Stomach (tissue), 19 donors: ENCODE measurements at places on chromosomes 2 and 18. TPM values are rescaled to one million over a fixed set of nuclear protein-coding genes. Genes with fewer than 3 reads are reported as not detected.

SLC9A2 gene
- 2.4 TPM for polyA plus RNA-seq

ABHD1 gene
- polyA plus RNA-seq, result 0.75 TPM

KIF5C gene
- polyA plus RNA-seq, result 0.93 TPM

FAM237A gene
- not detected for polyA plus RNA-seq

SCLY gene
- polyA plus RNA-seq, result 9.9 TPM

GKN2 gene
- 744 TPM for polyA plus RNA-seq

STPG4 gene
- not detected for polyA plus RNA-seq

ARMC9 gene
- polyA plus RNA-seq, result 4.9 TPM

SERPINB10 gene
- polyA plus RNA-seq, result not detected

- DNase-seq, result no peak
These were observed 3.2 kb upstream of the DYTN start for GRCh38 chr2:206721256-206721920.

DNA sequence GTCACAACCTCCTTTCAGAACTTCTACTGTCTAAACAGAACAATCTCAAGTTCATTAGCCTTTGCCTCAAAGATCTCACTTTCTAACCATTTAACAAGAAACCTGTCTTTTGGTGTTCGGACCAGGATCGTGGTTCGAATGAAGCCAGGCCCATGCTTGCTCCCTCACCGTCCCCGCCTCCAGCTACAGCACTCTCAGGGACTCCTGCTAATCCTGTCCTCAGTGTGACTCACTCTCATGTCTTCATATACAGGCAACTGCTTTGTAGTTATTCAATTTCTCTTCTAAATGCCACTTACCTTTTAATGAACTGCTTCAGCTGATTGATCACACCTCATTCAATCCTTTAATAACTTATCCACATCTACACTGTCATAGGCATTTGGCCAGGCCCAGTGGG lies 15.8 kb downstream of the SERTAD2 start:
- DNase-seq, result no peak

GRCh38 chr2:240501531-240501991 lies 56.2 kb downstream of the ANKMY1 start:
- DNase-seq, result no peak

DNA sequence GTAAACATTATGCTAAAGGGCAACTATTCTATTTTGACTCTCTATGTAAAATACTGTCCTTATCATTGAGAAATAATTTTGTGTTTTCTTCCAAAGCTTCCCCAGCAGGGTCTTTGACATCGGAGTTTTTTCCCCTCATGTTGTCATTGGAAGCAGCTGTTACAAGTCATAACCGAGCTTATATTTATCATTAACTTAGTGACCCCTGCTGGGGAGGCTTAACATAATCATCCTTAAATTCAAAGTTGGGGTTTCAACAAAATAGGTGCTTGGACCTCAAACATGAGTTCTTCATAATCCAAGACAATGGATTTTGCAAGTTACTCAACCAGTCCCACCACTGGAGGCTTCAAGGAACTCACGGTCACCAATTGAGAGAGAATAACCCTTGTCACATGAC lies 330.9 kb downstream of the DCC start:
- no peak for DNase-seq

- DNase-seq, result peak; percentile 61
These were observed 117.1 kb downstream of the RNF144A start for GRCh38 chr2:7034303-7034702.

DNA sequence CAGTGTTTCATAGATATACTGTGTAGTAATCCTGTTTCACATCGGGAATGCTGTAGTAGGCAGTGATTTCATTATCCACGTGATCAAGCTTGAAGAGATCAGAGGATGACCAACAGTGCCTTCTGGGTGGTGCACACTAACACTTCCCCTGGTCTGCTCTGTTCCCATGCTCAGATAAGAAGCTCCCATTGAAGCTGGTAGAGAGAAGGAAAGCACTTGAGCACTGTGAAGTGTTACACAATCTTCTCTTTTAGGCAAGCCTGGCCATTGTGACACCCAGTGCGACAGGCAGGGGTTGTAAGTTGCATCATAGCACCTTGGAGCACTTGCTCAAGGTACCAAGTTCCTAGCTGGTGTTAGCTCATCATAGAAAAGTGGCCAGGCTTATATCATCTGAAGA lies 30.6 kb upstream of the GPD2 start:
- DNase-seq, result peak; percentile 25

DNA sequence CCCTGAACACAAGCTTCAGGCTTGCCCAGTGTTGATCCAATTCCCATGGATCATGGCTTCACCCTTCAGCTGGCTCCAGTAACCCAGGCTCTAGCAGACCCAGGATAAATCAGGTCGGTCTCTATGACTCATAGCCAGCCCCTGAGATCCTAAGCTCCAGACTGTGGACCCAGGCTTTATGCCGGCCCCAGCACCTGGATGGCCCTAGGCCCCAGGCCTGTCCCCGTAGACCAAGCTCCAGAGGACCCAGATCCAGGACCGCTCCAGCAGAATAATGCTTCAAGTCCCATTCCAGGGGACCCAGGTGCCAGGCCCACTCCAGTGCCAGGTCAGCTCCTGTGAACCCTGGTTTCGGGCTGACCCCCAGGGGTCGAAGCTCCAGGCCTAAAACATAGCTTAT lies 1589.9 kb upstream of the DDX18 start:
- DNase-seq, result no peak

GRCh38 chr2:181621779-181622490 lies 35.0 kb downstream of the CERKL start:
- DNase-seq, result no peak

DNA sequence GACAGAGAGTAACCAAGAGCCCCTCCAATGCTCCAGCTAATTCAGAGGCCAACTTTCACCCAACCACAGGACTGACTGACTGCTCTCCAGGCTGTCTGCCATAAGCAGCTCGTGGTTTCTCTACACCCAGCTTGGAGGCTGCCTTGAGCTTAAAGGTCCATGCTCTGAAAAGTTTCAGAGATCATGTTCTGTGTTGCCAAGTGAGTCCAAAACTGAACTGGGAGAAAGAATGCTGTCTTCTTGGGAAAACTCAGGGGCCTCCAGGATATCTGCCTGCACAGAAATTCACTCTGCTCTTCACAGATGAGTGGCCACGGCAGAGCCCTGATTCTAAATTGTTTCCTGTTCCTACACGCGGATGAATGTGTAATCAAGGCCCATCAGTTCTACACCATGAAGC lies 51.1 kb downstream of the LPIN2 start:
- no peak for DNase-seq

DNA sequence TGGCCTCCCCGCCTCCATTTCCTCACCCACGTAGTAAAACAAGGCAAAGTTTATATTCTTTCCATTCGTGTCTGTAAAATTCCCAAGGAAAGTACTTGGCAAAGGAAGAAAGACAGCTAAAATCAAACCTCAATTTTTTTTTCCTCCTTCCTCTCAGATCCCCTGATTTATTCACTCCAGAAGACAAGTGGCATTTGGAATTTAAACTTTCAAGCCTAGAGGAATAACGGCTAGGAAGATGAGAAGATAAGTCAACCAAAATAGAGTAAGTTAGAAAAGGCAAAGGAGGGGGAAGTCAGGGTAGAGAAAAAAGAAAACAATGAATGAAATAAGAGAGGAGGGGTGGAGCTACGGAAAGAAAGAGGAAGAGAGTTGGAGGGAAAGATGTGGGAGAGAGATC lies 198.9 kb upstream of the PIK3C3 start:
- DNase-seq, result no peak

DNA sequence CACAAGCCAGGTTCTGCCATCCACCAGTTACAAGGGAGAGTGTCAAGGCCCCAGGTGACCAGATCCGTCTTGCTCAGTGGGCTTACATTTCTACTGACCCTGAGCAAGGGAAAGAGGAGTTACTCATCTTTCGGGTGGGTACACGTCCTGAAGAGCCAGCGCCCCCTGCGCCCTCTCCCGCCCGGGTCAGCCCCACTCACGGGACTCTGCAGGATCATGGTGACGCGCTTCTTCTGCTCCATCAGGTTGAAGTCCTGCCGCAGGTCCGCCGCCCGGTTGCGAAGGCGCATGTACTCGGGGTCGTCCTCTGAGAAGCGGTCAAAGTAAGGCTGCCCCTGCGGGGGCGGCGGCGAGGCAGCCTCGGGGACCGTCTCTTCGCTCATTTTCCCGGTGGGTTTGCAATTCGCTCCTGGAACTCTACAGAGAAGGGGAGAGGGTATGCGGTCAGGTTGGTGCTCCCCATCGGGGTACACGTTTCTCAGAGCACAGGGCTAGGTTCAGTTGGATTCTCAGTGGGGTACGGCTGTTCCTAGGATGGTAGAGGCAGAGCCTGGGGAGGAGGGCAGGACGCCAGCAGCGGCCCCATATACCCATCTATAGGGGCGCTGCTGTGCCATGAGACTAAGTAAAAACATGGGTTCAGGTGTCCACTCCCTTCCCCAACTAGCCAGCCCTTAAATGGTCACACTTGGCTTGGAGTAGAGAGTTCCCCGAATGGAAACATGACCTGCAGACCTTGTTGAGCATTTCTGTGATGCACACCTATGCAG lies 61.8 kb downstream of the ADD2 start:
- no peak for DNase-seq

DNA sequence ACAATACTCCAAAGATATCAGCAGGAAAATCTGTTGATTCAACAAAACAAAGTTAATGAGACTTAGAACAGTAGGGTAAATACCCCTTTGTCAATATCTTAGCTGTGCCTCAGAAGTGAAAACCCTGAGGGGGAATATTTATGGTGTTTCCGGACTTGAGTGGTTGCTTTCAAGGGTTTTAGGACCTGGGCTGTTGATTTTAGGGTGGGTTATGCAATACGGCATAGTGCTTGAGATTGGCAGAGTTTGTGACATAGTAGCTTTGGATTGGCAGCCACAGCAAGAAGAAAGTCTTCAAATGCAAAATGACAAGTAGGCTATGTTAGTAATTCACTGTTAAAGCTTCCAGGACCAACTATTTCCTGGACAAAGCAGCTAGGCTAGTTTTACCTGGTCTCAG lies 826.3 kb upstream of the CDH2 start:
- DNase-seq, result no peak

- no peak for DNase-seq
These were observed 70.6 kb downstream of the SH3YL1 start for GRCh38 chr2:193141-193671.

DNA sequence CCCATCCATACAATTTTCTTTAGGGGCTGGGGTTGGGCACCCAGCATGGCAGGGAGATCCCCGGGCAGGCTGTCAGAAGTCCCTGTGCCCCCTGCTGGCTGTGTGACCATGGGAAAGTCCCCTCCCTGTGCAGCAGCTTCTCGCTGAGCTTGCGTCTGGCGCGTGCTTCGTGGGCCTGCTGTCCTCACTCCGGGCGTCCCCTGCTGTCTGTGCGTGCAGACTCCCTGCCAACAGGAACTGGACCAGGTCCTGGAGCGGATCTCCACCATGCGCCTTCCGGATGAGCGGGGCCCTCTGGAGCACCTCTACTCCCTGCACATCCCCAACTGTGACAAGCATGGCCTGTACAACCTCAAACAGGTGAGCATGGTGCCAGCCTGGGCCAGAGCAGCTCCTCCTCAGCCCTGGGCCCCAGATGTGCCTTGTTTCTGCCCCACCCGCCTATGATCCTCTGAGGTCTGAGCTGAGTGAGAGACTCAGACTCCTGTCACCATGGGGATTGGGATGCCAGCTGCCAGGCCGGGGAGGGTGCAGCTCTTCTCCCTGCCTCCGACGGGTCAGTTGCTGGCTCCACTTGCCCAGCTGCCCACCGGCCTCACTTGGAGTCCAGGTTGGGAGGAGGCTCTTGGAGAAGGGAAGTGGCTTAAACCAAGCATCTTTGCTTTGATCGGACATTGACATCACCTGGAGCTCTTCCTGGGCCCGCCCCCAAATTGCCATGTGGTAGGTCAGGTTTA lies 28.6 kb downstream of the IGFBP2 start:
- peak; percentile 61 for DNase-seq

- no peak for DNase-seq
These were observed 7.2 kb upstream of the ANKRD29 start for GRCh38 chr18:23669804-23670405.

- DNase-seq, result no peak
These were observed 314.8 kb downstream of the MBD2 start for GRCh38 chr18:53909668-53910067.

DNA sequence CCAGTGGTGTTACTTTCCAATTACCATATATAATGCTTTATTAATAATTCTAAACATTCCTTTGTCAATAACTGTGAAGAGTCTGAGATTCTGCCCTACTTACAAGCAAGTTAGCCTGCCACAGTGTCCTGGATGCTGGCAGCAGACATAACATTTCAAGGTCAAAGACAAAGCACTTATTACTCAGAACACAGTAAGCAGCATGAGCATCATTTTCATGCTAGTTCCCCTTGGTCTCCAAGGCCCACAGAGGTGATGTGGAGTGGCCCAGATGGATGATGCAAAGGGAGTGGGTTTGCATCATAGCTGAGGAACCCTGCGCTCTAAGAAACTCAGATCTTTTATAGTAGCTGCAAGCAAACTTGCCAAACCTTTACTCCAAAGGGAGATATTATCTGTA lies 349.7 kb downstream of the ZEB2 start:
- DNase-seq, result no peak

DNA sequence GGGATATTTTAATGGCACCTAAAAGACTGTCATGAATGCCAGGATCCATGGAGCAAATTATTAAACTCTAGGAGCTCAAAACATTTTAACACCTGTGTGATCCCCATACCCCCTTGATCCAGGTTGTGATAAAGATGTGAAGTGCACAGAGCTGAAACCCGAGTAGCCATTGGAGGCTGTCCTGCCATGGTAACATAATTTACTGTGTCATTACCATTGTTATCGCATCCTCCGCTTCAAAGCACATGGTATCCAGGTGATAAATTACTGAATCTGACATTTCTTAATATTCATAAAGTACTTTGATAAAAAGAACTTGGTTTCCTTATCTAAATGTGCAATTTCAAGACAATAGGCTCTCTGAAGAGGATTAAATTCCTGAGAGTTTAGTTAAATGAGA lies 109.3 kb downstream of the CHST9 start:
- DNase-seq, result no peak

- peak; percentile 74 for DNase-seq
These were observed 3.5 kb upstream of the EMILIN1 start for GRCh38 chr2:27074738-27075565.

DNA sequence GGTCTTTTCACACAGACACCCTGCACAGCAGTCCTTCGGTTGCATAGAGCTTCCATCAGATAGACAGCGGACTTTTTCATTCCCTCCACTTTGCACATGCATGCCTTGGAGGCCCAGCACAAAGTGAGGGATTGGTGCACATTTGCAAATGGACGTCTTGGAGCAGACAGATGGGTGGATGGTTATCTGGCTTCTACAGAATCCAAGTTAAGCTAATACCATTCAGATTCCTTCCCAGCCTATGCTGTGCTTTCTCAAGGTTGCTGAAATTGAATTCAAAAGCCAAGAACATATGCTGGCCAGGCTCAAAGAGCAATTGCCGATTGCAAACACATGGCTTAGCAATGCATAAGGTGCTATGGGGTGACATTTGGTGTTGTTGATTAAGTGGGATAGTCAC lies 186.4 kb downstream of the VAPA start:
- no peak for DNase-seq

DNA sequence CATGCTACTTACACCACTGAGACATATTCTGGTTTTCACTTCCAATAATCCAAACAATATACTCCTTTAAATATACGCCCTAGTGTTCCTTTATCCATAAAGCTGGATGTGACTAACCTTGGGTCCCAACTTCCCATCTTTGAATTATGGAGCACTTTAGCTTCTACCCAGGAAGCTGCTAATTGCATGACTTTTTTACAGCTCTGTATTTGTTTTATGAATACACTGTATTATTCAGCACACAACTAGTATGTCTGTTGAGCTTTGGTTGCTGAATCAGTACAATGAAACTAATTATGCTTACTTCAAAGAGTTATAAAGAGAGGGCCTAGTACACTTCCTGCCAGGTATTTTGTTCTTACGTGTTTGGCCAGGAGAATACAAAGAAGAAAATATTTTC lies 118.5 kb downstream of the BAZ2B start:
- DNase-seq, result no peak
